Coronary artery (tissue), 2 donors: ENCODE measurements at places on chromosomes 1 and 21.

DNA sequence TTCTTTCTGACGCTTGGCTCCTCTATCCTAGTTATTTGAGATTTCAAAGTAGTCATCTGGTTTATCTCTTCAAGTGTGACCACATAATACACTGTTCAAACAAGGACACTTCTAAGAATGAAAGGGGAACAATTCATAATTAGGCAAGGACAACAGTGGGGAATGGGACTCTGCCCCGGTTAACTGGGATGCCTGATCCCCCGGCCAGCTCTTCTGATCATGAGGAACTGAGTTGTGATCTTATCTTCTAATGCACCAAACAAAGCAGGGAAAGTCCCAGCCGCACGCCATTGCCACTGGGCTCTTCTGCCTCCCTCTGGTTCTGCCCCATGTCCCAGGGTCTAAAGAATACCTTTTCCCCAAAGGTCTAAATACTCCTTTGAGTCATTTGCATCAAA lies 158.2 kb upstream of the IRF2BP2 start:
- DNase-seq, result no peak

DNA sequence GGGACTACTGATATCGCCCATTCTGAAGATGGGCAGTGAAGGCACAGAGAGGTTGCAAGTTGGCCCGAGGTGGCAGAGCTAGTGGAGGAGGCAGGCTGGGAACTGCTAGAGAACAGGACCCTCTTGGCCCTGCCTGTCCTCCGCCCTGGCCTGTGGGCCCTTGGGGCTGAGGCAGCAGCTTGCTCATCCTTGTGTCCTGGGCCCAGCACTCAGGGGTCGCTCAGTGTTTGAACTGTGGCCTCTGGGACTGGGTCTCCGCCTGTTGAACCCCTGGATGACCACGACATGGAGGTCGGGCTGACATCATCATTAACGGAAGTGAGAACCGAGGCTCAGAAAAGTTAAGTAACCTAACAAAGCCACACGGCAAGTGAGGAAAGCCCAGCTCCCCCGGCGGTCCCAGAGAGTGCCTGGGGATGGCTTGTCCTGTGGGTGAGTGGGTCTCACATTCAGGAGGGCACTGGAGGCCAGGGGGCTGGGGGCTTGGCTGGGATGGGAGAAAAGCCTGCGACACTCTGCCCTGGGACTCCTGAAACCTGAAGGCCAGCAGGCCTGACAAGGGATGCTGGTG lies 23.0 kb upstream of the DDOST start:
- DNase-seq, result no peak

GRCh38 chr1:234839663-234840062 lies 229.7 kb upstream of the IRF2BP2 start:
- no peak for DNase-seq

DNA sequence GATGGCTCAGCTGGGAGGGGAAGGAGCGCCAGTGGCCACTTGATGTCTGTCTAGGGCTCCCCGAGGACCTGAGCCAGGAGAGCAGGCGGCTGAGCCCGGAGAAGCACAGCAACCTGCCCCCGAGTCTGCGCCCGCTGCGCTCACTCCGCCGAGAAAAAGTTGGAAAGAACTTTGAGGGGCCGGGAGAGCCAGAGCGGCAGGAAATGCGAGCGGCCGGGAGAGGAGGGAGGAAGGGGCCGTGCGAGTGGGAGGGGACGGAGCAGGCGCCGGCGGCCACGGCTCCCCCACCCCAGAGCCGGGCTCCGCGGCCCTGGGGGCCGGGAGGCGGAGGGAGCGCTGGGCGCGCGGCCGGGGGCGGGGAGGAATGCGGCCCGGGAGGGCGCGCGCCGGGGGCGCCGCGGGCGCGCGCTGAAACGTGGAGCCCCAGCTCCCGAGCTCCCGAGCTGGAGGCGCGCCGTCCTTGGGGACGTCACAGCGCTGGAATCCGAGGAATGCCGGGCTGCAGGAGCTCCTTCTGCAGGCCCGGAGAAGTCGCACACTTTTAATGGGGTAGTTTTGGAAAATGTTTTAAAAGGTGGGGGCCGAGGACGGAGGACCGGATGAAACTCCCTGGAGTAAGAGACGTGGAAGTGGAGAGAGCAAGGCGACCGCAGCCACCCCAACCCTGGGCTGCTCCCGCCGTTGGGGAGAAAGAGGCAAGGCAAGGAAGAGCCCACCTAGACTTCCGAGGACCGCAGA lies at the start of gene PTPN14:
Gene PTPN14, minus strand, starts transcription at position 167 of the 738 bp plus-strand sequence. CDS start 86,799 bp downstream, outside the sequence.
- peak; percentile 94 for DNase-seq

GRCh38 chr1:48923116-48923515 lies 146.4 kb upstream of the BEND5 start:
- no peak for DNase-seq

- DNase-seq, result no peak
These were observed 1.7 kb upstream of the ATP1A4 start for GRCh38 chr1:160149716-160150115.

GRCh38 chr1:24437631-24438396 lies 22.2 kb downstream of the NIPAL3 start:
- DNase-seq, result no peak

DNA sequence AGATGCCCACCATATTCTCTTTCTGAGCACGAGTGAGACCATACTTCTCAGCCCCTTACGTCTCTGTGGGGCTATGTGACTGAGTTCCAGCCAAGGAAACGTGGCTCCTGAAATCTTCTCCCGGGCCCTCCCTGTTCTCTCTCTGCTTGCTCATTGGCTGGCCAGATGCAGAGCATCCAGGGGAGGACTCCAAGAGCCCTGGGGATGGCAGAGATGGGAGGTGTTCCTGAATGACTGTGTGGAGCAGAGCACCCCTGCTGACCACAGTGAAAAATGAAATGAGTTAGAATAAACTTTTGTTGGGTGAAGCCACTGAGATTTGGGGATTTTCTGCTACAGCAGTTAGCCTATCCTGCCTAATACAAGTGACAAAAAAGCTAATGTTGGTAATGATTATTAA lies 23.8 kb downstream of the KIAA0040 start:
- DNase-seq, result no peak

- no peak for DNase-seq
These were observed 128.5 kb upstream of the CACNA1E start for GRCh38 chr1:181354865-181355264.

- DNase-seq, result no peak
These were observed 31.1 kb upstream of the IKBKE start for GRCh38 chr1:206439205-206439604.

GRCh38 chr1:204565617-204566582 lies 49.7 kb downstream of the MDM4 start:
- DNase-seq, result no peak

GRCh38 chr21:31623664-31624063 lies 35.8 kb upstream of the SOD1 start:
- DNase-seq, result no peak

- no peak for DNase-seq
These were observed 442.3 kb downstream of the GPATCH2 start for GRCh38 chr1:217188280-217189237.
